Frontal cortex (tissue), 4 donors: ENCODE measurements at places on chromosomes 7 and 10. TPM values are rescaled to one million over a fixed set of nuclear protein-coding genes. Genes with fewer than 3 reads are reported as not detected.

DNA sequence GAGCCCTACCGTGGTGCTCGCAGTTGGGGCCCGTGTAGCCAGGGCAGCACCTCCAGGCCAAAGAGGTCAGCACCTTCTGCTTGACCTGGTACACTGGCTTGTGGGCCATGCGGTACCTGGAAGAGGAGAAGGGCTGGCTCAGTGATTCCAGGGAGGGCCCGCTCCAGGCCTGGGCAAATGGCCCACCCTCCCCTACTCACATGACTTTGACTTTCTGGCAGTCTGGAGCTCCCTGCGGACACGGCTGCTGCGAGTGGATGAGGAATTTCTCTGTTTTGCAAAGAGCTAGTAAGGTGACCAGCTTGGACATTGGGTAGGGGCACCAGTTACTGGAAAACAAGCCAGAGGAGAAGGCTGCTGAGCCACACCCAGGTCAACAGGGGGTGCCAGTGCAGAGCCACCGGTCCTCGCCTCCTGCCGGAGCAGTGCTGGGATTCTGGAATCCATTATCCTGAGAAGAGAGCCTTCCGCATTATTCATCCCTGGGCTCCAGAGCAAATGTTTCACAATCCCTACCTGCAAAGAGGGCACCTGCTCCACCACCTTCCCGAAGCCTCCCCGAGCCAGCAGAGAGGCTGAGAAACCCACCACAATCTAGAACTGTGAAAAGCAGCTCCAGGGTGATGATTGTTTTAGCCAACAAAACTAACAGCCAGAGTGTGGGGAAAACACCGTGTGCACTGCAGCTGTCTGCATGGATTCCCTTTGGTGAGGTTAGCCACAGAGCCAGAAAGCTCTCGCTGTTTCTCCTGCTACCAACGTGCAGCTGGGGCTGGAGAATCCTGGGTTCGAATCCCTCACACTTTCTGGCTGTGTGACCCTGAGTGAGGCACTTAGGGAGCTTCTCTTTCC, 11.8 kb downstream of the MMRN2 start:
- DNase-seq, result no peak

GRCh38 chr10:96758423-96758822, 38.1 kb upstream of the PIK3AP1 start:
- no peak for DNase-seq

The OPALIN gene
- total RNA-seq, result not detected

The AKR1C4 gene
- not detected for total RNA-seq

The GCK gene
- 6.5 TPM for total RNA-seq
